ENCODE measurements at places on chromosomes 6 and 20.
A peak's percentile ranks its signal among the peaks of the same experiment; 100 is the strongest.

DNA sequence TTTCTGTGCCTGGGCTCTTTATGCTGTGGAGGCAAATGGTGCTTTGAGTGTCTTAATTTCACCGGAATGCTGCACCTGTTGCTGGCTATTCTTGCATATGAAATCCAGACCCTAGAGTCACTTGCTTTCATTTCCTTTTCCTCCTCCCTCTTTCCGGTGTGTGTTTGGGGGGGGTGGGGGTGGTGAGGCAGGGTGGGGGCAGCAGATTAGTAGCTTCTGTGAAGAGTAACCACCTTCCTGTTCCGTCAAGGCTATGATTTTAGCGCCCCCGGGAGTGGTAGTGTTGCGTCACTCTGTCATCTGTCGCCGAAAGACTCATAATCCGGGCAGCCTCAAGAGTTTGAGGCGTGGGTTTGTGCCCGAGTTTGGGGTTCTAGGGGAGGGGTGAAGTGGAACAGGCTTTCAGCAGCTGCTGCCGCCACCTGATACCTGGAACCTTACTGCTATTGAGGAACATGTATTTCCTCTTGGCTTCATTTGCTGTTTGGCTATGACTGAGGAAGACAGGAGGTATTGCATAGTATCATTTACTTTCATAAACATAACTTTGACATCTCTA lies 49.1 kb downstream of the UTRN start:
- DNase-seq, result peak; percentile 23
- H3K4me3 ChIP-seq, result peak overlapping the region; percentile 81
- peaks cover 37% of the 10 kb centered on the region for H3K4me1 ChIP-seq
- H3K36me3 ChIP-seq, result no peaks in the 10 kb centered on the region
- H3K27me3 ChIP-seq, result no peaks in the 10 kb centered on the region

GRCh38 chr6:11645016-11645415 lies 107.5 kb downstream of the TMEM170B start:
- DNase-seq, result no peak
- H3K27ac ChIP-seq, result no peak overlapping the region
- peaks cover 51% of the 10 kb centered on the region for H3K27me3 ChIP-seq
- H3K4me3 ChIP-seq, result no peak overlapping the region

DNA sequence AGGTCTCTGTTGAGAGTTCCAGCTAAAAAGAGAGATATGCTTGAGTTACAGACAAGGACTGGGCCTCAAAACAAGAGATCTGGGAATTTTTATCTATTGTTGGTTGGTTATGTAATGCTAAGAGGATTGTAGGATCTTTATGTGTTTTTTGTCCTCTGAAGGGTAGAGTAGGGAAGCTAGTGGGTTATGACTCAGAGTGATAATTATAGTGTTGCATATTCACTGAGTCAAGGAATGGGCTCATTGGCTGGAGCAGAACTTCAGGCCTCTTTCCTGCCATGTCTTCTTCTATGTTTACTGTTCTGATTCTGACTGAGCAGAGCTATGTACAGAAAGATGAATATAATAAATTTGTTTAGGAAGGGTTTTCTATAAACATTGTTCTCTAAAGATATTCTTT lies 66.1 kb upstream of the NOX3 start:
- no peak overlapping the region for H3K27ac ChIP-seq
- H3K36me3 ChIP-seq, result no peaks in the 10 kb centered on the region
- DNase-seq, result no peak
- H3K27me3 ChIP-seq, result no peaks in the 10 kb centered on the region
- no peak overlapping the region for H3K4me3 ChIP-seq
- no peaks in the 10 kb centered on the region for H3K4me1 ChIP-seq

DNA sequence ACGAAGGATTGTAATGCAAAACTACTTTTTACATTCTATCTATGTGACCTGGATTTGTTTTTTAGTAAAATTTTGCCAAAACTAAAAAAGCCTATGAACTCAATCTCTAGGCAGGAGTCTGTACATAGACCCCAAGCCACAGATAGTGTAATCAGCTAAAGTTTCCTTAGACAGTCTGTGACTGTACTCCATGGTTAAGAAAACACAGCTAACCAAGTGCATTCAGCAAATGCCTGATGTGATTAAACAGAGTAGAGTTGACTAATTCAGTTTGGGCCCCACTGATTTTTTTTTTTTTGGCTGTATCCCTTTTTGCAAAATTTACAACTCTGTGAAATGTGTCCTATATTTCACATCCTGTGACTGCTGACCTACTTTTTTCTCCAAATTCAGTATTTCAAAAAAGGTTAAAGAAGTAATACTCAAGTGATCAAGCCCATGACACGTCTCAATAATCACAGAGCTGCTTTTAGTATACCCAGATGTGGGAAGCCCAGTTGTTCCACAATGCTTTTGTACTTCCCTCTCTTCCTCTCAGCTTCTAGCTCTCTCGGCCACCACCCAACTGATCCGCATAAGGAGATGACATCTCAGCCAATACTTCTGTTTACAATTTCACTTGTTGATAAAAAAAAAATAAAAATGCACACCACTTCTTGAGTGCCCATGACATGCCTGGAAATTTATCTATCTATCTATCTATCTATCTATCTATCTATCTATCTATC lies 108.8 kb upstream of the TBX18 start:
- H3K4me1 ChIP-seq, result no peaks in the 10 kb centered on the region
- H3K36me3 ChIP-seq, result no peaks in the 10 kb centered on the region
- H3K27me3 ChIP-seq, result no peaks in the 10 kb centered on the region
- no peak for DNase-seq
- no peak overlapping the region for H3K4me3 ChIP-seq

- DNase-seq, result no peak
- no peak overlapping the region for H3K4me3 ChIP-seq
- no peak overlapping the region for H3K27ac ChIP-seq
- peaks cover 16% of the 10 kb centered on the region for H3K27me3 ChIP-seq
- H3K36me3 ChIP-seq, result no peaks in the 10 kb centered on the region
Observed at GRCh38 chr6:75386050-75386770, 101.6 kb upstream of the TMEM30A start.

DNA sequence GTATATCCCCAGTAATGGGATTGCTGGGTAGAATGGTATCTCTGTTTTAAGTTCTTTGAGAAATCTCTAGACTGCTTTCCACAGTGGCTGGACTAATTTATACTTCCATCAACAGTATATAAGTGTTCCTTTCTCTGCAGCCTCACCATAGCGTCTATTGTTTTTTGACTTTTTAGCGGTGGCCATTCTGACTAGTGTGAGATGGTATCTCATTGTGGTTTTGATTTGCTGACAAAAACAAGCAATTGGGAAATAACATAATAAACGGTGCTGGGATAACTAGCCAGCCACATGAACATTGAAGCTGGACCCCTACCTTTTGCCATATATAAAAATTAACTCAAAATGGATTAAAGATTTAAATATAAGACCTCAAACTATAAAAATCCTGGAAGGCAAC lies 14.2 kb downstream of the OR2A4 start:
- H3K27ac ChIP-seq, result no peak overlapping the region
- H3K4me1 ChIP-seq, result no peaks in the 10 kb centered on the region
- no peaks in the 10 kb centered on the region for H3K27me3 ChIP-seq

- H3K4me1 ChIP-seq, result peaks cover 33% of the 10 kb centered on the region
- DNase-seq, result no peak
- H3K27me3 ChIP-seq, result no peaks in the 10 kb centered on the region
- peak within 1 kb of the TSS; percentile 96 for H3K27ac ChIP-seq
Observed at GRCh38 chr20:2101057-2101864, at the start of gene STK35. Gene STK35, plus strand, starts transcription at chr20:2101827. Its CDS starts 55 bp downstream, at chr20:2101882.

- DNase-seq, result no peak
- peaks cover 2% of the 10 kb centered on the region for H3K36me3 ChIP-seq
- H3K27ac ChIP-seq, result no peak overlapping the region
- peaks cover 16% of the 10 kb centered on the region for H3K4me1 ChIP-seq
- H3K4me3 ChIP-seq, result no peak overlapping the region
Observed at GRCh38 chr6:10557913-10558312, 36.8 kb downstream of the GCNT2 start.

DNA sequence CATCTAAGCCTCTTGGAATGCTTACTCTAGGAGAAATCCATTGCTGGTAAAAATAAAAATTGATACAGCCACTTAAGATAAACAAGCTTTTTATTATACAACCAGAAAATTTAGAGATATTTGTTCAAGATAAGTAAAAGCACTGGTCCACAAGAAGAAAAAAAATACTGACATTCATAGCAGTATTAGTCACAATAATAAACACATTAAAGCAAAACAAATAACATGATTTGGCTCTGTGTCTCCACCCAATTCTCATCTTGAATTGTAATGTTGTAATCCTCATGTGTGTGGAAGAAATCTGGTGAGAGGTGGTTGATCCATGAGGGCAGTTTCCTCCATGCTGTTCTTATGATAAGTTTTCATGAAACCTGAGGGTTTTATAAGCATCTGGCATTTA lies 1093.5 kb upstream of the ADGRB3 start:
- no peaks in the 10 kb centered on the region for H3K36me3 ChIP-seq
- no peaks in the 10 kb centered on the region for H3K27me3 ChIP-seq
- H3K27ac ChIP-seq, result no peak overlapping the region
- no peak for DNase-seq

DNA sequence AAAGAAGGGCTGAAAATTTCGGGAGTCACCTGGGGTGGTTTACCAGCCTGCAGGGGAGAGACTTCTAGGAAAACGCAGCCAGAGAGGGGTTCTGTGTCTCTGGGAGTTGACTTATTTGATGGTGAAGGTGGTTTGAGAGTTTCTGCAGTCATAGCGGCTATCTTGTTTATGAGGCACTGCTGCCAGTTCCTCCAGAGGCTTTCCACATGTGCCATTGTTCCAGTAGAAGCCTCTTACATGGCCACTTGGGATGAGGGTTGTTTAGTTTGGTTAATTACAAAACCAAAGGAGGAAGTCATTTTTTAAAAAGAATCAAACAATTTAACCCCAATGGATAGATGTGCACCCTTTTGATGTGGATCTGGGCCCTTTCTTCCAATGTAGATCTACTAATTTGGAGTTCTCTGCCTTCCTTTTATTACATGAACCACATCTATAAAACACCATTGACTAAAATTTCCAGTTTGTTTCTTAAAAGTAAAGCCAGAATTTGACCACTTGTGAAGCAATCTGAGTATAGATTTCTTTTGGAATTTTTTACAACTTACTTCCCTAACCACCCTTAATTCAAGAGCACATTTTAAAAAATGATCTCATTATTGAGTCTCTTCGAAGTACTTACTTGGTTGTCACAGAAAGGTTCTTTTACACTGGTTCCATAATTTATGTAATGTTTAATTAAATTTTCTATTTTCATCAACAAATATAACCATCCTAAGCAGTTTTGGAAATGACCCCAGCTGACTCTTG lies 97.6 kb downstream of the TCP11 start:
- no peak overlapping the region for H3K27ac ChIP-seq
- no peaks in the 10 kb centered on the region for H3K27me3 ChIP-seq
- no peak overlapping the region for H3K4me3 ChIP-seq
